ENCODE measurements at places on chromosomes 1 and 21.

DNA sequence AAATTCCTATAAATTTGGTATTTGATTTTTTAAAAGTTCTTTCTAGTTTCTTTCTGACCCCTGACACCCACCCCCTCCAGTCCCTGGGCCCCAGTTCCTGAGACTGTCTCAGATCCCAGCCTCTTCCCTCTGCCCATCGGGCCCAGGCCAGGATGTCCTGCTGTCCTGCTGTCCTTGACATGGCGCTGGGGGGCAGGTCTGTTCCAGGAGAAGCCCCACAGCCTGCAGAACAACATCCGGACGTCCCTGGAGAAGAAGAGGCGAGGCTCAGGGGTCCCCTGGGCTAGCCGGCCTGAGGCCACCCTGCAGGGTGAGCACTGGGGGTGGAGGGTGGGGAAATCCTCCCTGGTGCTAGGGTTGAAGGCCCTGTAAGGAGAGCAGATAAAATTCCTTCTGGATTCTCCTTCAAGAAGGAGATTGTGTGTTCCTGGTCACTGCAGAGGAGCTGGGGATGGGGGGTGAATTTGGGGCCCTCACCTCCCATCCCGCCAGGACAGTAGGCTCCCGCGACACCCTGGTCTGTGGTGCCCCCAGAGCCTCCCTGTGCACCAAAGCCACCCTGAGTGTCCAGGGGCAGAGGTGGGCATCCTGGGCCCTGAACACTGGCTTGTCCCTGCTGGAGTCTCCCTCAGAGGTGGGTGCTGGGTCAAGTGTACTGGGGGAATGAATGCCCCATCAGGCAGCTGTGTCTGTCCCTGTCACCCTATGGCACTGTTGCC lies 45.0 kb downstream of the DISP3 start:
- no peak for DNase-seq

GRCh38 chr1:112507336-112507735 lies 1.4 kb upstream of the WNT2B start:
- DNase-seq: no peak

- DNase-seq: no peak
These were observed 30.4 kb upstream of the CNTN2 start for GRCh38 chr1:205012391-205013140.

DNA sequence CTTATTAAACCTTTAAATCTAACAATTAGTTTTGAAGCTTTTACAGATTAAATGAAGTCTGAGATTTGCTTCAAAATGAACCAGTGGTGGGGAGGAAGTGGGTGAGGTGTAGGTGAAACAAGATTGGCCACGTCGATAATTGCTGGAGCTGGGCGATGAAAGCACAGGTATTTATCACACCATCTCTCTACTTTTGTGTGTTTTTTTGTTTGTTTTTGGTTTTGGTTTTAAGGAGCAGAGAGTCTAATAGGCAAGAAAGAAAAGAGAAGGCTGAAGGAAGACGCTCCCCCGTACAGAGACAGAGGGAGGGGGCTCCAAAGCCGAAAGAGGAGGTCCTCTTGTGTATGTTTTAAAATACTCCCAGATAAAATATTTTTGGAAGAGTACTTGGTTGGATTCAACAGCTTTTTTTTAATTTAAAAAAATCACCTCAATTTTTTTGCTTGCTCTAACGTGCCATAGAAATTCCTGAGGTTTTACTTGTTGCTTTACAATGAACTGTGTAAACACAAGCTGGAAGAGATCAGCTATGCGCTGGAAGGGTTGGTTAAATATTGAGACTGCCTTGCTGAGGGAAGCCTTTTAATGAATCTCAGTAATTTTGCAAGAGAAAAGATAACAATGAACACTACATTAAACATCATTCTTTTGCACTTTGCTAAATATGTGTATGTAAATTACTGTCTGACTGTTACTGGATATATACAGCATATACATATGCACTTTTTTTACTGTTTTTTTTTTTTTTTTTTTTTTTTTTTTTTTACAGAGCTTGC lies 6.7 kb upstream of the LGALS8 start:
- no peak for DNase-seq

GRCh38 chr1:236886199-236886598 lies 91.1 kb downstream of the MTR start:
- no peak for DNase-seq

- DNase-seq: no peak
These were observed 397.2 kb downstream of the KCNH1 start for GRCh38 chr1:210736713-210737112.

DNA sequence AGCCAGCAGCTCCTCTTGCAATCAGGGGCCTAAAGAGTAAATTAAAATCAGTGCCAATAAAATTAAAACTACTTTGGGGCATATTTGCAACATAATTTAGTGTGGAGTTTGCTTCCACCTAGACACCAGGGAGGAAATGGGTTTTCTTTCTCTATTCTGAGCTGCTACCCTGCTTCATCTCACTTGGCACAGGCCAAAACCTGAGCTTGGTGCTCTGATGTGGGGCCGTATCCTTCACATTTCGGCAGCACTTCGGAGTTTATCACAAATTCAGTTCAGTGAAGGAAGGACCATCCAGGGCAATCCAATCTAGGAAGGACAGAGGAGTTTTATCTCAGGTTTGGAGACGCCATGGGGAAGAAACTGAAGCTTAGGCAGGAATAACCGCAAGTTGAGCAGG lies 123.6 kb upstream of the SPATA6 start:
- DNase-seq: no peak

DNA sequence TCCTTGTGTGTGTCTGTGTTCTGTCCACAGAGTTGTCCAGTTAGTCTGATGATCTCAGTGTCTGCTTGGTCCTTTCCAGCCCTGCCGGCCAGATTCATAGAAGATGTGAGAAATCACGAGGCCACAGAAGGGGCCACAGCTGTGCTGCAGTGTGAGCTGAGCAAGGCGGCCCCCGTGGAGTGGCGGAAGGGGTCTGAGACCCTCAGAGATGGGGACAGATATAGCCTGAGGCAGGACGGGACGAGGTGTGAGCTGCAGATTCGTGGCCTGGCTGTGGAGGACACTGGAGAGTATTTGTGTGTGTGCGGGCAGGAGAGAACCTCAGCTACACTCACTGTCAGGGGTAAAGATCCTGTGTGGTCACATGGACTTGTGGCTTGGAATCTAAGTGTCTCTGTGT lies 95.8 kb downstream of the OBSCN start:
- DNase-seq: no peak

DNA sequence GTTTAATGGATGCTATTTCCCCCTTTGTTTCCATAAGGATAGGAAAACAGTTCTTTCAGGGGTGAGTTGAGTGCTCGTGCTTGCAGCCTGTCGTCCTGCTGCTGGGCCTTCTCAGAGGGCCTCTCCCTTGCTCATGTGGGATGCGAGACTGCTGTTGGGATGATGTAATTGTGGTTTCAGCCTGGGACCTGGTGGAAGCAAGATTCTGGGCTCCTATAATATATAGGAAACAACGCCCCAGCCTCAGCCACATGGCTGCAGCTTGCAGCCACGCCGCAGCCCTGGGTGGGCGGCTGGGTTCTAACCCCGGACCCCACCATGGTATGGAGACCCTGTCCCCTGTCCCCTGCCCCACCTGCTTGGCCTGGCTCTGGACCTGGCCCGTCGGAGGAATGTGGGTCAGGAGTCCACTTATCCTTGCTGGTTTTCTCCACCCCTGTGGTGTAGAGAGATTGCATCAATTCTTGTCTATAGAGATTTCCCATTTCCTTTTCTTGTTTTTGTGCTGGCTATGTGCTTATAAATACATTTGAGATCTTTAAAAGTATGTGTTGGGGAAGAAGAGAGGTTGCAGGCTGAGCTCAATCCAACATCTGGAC lies 357.8 kb downstream of the SIPA1L2 start:
- no peak for DNase-seq

DNA sequence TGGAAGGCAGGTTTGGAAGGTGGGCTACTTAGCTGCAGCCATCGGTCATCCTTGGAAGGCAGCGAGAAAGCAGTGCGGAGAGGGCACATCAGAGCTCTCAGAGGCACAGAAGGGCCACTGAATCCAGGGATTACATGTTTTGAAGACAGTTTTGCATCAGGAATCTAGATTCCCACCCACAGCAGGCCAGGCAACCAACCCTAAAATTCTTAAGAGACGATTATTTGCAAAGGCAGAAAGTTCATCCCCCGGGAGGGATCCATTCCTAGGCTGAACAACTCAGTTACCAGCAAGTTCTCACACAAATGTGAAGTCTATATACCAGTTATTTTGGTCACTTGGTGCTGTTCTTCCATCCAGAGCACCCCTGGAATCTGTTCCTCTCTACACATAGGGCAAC lies 457.3 kb upstream of the VAMP3 start:
- DNase-seq: no peak

DNA sequence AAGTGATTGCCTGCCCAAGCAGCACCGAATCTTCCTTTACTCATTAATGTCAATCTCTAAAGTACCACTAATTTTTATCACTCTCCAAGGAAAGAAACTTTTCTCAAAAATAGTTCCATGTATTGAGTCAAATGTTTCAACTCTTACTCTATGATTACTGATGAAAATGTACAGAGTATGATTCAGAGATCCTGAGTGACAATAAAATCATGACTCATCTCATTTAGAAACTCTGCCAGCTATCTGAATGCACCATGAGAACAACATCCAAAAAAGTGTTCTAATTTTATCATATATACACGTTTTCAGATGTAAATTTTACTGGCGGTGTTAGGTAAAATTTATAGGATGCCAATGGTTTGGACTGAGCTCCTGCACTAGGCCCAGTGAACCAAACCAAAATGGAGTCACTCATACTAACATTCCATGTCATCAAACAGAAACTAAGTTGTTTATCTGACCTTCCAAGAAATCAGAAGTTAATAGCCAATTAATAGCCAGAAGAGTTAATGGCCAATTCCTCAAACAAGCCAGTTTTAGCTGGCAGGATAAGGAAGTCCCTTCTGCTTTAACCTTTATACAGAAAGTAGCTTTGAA lies 22.6 kb downstream of the PLPPR5 start:
- no peak for DNase-seq

DNA sequence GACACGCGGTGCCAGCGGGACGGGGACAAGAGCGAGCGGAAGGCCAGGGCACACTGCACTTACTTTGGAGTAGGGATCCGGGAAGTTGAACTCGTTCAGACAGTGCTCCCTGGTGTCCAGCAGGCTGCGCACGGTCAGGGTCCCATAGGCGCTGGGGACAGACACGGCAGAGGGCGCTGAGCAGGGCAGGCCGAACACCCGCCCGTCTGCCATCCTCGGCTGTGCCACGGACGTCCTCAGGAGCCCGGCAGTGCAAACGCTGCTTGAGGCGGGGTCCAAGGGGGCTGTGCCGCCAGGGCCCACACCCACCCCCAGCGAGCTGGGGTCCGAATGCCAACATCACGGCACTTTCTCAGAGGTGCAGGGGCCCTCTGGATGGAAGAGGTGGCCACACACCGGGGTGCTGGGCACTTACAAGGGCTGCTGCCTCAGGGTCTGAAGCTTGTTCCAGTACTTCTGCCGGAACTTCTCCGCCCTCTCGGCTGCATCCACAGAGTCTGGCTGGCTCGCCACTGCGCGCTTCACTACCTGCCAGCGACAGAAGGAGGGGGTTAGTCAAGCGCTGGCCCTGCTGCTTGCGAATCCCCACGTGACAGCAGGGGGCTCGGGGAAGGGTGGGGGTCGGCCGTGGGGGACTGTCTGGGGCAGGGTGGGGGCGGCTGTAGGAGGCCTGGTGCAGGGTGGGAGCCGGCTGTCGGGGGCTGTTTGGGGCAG lies 12.3 kb downstream of the PANK4 start:
- DNase-seq: no peak

DNA sequence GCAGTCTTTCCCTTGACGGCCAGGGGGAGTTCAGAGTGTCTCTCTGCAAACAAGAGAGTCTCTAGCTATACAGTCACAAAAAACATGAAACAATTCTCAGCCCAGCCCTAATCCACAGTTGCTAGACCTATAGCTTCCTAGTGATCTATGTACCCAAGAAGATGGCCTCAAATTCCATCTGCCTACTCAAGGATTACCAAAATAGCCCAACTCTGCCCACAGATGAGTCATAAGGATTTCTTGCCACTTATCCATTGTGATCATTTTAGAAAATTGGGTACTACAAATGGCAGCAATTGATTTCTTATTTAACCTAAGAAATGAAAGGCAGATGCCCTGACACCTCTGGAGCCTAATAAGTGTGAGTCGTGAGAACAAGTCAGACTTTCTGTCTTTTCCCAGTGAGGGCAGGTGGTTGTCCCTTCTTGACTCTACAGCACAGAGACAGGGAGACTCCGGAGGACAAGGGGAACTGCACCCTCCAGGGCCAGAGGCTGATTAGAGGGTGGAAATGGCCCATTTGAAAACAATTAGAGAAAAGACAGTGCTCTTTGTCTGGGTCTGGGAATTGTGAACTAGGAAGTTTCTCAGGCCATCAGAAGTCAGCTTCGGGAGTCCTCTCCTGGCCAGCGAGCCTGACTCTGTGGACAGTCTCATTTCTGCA lies 65.4 kb downstream of the ABCA4 start:
- DNase-seq: no peak

GRCh38 chr1:179380299-179380698 lies 14.5 kb downstream of the AXDND1 start:
- no peak for DNase-seq

- DNase-seq: no peak
These were observed 140.2 kb upstream of the KCNK1 start for GRCh38 chr1:233473549-233474204.
